Panc1 (cell line): ENCODE measurements at places on chromosomes 3 and 15. TPM values are rescaled to one million over a fixed set of nuclear protein-coding genes. Genes with fewer than 3 reads are reported as not detected.

GOLGA8T gene
- total RNA-seq, result not detected

FBXL22 gene
- 0.54 TPM for total RNA-seq

MAGI1 gene
- 9.5 TPM for total RNA-seq

MYEF2 gene
- total RNA-seq, result 71.3 TPM

SPTSSB gene
- 3.7 TPM for total RNA-seq

TMEM42 gene
- 12.7 TPM for total RNA-seq

HHATL gene
- not detected for total RNA-seq

TRANK1 gene
- 3.2 TPM for total RNA-seq

MAGEL2 gene
- not detected for total RNA-seq

TLR9 gene
- not detected for total RNA-seq

CTSH gene
- 178 TPM for total RNA-seq

NR1I2 gene
- total RNA-seq, result not detected

- H3K36me3 ChIP-seq, result no peaks in the 10 kb centered on the region
- no peaks in the 10 kb centered on the region for H3K4me1 ChIP-seq
- H3K4me3 ChIP-seq, result no peak overlapping the region
- H3K27me3 ChIP-seq, result no peaks in the 10 kb centered on the region; the same call in 1 of the 2 replicates
- H3K27ac ChIP-seq, result no peak overlapping the region
These were observed 32.3 kb upstream of the BNIP2 start for GRCh38 chr15:59721411-59721810.

- no peak overlapping the region for H3K4me3 ChIP-seq
- H3K4me1 ChIP-seq, result no peaks in the 10 kb centered on the region
- H3K27me3 ChIP-seq, result no peaks in the 10 kb centered on the region
- no peak for DNase-seq
- H3K36me3 ChIP-seq, result no peaks in the 10 kb centered on the region
- no peak overlapping the region for H3K27ac ChIP-seq
These were observed 8.5 kb downstream of the ITPKA start for GRCh38 chr15:41501931-41502794.

GRCh38 chr3:27877061-27878013 lies 155.2 kb upstream of the EOMES start:
- no peak overlapping the region for H3K4me3 ChIP-seq
- no peaks in the 10 kb centered on the region for H3K27me3 ChIP-seq
- no peak for DNase-seq
- no peaks in the 10 kb centered on the region for H3K4me1 ChIP-seq
- no peak overlapping the region for H3K27ac ChIP-seq

DNA sequence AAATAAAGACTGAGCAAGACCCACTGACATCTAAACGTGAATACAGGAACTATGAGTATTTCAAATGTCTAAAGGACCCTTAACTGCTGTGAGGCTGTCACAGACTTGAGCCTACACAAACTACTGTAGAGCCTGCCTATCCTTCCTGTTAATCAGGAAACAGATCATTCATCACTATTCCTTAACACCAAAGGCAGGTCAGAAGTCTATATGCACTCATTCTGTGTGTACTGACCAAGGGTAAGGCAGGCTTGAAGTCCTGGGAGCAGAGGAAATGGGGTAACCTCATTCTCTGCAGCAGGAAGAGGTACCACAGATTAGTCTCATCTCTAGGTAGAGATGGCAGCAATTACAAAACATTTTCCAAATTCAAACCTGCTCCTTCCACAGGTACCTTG lies 30.7 kb downstream of the NPTN start:
- H3K36me3 ChIP-seq, result no peaks in the 10 kb centered on the region
- no peak for DNase-seq
- no peaks in the 10 kb centered on the region for H3K27me3 ChIP-seq
- peak overlapping the region; percentile 30; the same call in 1 of the 2 replicates for H3K27ac ChIP-seq

GRCh38 chr3:58864480-58864879 lies 185.3 kb downstream of the CFAP20DC start:
- no peaks in the 10 kb centered on the region for H3K4me1 ChIP-seq
- no peak overlapping the region for H3K27ac ChIP-seq
- no peaks in the 10 kb centered on the region for H3K36me3 ChIP-seq
- DNase-seq, result no peak
- no peak overlapping the region for H3K4me3 ChIP-seq

GRCh38 chr3:27467545-27467944 lies 16.6 kb downstream of the SLC4A7 start:
- H3K4me3 ChIP-seq, result no peak overlapping the region
- no peaks in the 10 kb centered on the region; the same call in 1 of the 2 replicates for H3K36me3 ChIP-seq
- H3K27me3 ChIP-seq, result no peaks in the 10 kb centered on the region
- no peak for DNase-seq
- H3K4me1 ChIP-seq, result peaks cover 46% of the 10 kb centered on the region
- peak overlapping the region; percentile 77 for H3K27ac ChIP-seq

DNA sequence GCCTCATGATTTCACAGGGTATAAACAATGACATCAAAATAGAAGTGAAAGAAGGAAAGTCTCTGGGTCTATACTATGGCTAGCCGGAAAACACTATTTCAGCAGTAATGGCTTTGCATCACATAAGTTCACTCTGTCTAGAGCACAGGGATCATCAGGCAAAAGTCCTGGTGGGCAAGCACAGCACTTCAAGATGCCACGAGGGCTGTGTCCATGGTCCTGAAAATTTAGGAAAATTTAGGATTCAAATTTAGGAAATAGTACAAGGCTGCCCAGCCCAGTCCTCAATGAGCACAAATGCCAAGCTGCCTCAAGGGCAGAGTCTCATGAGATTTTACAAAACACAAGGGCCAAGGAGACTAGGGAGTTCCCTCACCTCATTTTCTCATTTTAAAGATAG lies 54.1 kb downstream of the RORA start:
- no peak overlapping the region for H3K4me3 ChIP-seq
- H3K27ac ChIP-seq, result no peak overlapping the region
- H3K36me3 ChIP-seq, result no peaks in the 10 kb centered on the region
- no peak for DNase-seq
- H3K27me3 ChIP-seq, result peaks cover 6% of the 10 kb centered on the region; the same call in 1 of the 2 replicates

GRCh38 chr15:66704019-66704802 lies 2.2 kb downstream of the SMAD6 start:
- no peaks in the 10 kb centered on the region for H3K36me3 ChIP-seq
- peak overlapping the region; percentile 91 for H3K4me3 ChIP-seq
- peak overlapping the region; percentile 94 for H3K27ac ChIP-seq
- H3K4me1 ChIP-seq, result peaks cover 57% of the 10 kb centered on the region
- no peaks in the 10 kb centered on the region for H3K27me3 ChIP-seq
- no peak for DNase-seq

GRCh38 chr3:111081008-111081545 lies 9.5 kb downstream of the NECTIN3 start:
- H3K4me3 ChIP-seq, result no peak overlapping the region
- no peaks in the 10 kb centered on the region for H3K36me3 ChIP-seq
- no peaks in the 10 kb centered on the region for H3K27me3 ChIP-seq
- DNase-seq, result no peak

GRCh38 chr3:144200004-144200403 lies 228.4 kb downstream of the DIPK2A start:
- no peaks in the 10 kb centered on the region for H3K36me3 ChIP-seq
- no peak overlapping the region for H3K4me3 ChIP-seq
- no peak overlapping the region for H3K27ac ChIP-seq
- no peaks in the 10 kb centered on the region for H3K4me1 ChIP-seq
- H3K27me3 ChIP-seq, result no peaks in the 10 kb centered on the region

GRCh38 chr3:165446555-165446954 lies 250.4 kb upstream of the SLITRK3 start:
- H3K4me1 ChIP-seq, result no peaks in the 10 kb centered on the region
- no peak overlapping the region for H3K4me3 ChIP-seq
- no peak overlapping the region for H3K27ac ChIP-seq
- H3K36me3 ChIP-seq, result no peaks in the 10 kb centered on the region
- no peaks in the 10 kb centered on the region for H3K27me3 ChIP-seq
- no peak for DNase-seq

GRCh38 chr15:81888748-81889484 lies 156.9 kb downstream of the MEX3B start:
- no peak overlapping the region for H3K27ac ChIP-seq
- no peak for DNase-seq
- H3K36me3 ChIP-seq, result no peaks in the 10 kb centered on the region

- no peaks in the 10 kb centered on the region for H3K27me3 ChIP-seq
- H3K4me3 ChIP-seq, result no peak overlapping the region
- no peaks in the 10 kb centered on the region for H3K36me3 ChIP-seq
- no peaks in the 10 kb centered on the region for H3K4me1 ChIP-seq
These were observed 17.0 kb upstream of the CMC1 start for GRCh38 chr3:28224430-28224829.

- H3K27ac ChIP-seq, result peak overlapping the region; percentile 98
- H3K36me3 ChIP-seq, result no peaks in the 10 kb centered on the region
These were observed 643 bp upstream of the RNU5B-1 start for GRCh38 chr15:65303687-65304380.

DNA sequence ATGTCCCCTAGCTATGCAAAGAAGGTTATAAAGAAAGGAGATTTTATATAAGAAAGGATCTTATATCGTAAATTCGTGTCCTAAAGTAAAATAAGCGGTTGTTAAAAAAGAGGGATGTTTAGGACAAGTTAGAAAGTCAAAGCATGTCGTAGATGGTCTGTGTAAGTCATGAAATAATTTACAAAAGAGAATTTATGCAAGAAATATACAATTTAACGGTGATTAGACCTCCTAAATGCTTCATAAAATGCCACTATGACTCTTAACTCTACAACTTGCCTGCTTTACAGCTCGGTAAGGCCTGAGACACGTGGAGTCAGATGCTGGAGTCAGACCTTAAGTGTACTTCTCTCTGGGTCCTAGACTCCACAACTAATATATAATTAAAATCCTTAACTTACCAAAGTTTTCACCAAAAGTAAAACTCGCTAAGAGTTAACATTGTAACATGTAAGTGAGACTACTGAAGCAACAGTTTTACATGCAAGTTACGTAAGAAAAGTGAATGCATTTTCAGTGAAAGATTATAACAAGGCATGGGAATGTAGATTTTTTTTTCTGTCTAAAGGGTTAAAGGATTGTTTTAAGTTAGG lies 13.3 kb upstream of the SRPRB start:
- H3K36me3 ChIP-seq, result no peaks in the 10 kb centered on the region
- H3K4me1 ChIP-seq, result no peaks in the 10 kb centered on the region
- H3K27ac ChIP-seq, result no peak overlapping the region
- no peak for DNase-seq
- H3K4me3 ChIP-seq, result no peak overlapping the region

DNA sequence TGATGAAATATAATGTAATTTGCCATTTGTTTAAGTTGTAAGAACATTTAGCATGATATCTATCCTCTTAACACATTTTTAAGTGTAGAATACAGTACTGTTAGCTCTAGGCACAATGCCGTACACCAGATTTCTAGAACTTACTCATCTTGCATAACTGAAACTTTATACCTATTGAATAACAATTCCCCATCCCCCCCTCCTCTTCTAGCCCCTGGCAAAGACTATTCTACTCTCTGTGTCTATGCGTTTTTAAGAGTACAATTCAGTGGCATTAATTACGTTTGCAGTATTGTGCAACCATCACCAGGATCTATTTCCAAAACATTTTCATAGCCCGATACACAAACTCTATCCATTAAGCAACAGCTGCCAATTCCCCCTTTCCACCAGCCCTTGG lies 261.7 kb downstream of the PLOD2 start:
- H3K27me3 ChIP-seq, result no peaks in the 10 kb centered on the region
- H3K4me1 ChIP-seq, result no peaks in the 10 kb centered on the region
- no peak overlapping the region for H3K27ac ChIP-seq

GRCh38 chr3:154864947-154865346 lies 215.2 kb upstream of the MME start:
- no peaks in the 10 kb centered on the region for H3K36me3 ChIP-seq
- no peaks in the 10 kb centered on the region for H3K27me3 ChIP-seq
- H3K27ac ChIP-seq, result no peak overlapping the region

DNA sequence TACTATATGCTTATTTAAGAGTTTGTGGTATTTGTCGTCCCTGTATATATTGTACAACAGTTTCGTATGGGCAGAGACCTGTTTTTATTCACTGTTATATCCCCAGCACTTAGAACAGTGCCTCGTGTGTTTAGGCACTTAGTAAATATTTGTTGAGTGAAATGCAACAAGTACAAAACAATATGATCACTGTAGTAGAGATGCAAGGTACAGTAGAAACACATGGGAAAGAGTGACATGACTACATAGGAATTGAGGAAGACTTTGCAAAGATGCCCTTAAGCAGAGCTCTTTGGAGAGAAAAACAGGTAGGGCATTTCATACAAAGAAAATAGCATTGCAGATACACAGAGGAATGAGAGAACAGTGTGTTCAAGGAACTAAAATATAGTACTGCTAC lies 18.3 kb downstream of the RASA2 start:
- H3K4me1 ChIP-seq, result no peaks in the 10 kb centered on the region
- H3K27me3 ChIP-seq, result no peaks in the 10 kb centered on the region
- no peaks in the 10 kb centered on the region for H3K36me3 ChIP-seq
- DNase-seq, result no peak
- no peak overlapping the region for H3K27ac ChIP-seq
